ENCODE measurements at places on chromosomes 16 and 17.

DNA sequence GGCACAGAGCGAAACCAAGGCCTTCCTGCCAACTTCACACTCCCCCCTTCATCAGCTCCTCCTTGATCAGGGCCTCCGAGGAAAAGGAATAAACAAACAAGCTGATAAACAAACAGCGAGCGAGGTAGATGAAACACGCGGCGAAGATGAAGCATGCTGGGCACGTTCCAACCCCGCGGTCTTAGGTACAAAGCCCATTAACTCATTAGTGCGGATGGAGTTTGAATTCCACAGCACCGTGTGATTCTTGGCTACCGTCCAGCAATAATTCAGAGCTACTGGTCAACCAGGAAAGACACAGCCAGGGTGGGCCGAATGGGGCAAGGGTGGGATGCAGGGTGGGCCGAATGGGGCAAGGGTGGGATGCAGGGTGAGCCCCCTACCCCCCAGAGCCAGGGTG lies 67.3 kb downstream of the RBFOX3 start:
- no peak for DNase-seq

GRCh38 chr17:64786337-64786736 lies 124.2 kb upstream of the SMURF2 start:
- no peak for DNase-seq

DNA sequence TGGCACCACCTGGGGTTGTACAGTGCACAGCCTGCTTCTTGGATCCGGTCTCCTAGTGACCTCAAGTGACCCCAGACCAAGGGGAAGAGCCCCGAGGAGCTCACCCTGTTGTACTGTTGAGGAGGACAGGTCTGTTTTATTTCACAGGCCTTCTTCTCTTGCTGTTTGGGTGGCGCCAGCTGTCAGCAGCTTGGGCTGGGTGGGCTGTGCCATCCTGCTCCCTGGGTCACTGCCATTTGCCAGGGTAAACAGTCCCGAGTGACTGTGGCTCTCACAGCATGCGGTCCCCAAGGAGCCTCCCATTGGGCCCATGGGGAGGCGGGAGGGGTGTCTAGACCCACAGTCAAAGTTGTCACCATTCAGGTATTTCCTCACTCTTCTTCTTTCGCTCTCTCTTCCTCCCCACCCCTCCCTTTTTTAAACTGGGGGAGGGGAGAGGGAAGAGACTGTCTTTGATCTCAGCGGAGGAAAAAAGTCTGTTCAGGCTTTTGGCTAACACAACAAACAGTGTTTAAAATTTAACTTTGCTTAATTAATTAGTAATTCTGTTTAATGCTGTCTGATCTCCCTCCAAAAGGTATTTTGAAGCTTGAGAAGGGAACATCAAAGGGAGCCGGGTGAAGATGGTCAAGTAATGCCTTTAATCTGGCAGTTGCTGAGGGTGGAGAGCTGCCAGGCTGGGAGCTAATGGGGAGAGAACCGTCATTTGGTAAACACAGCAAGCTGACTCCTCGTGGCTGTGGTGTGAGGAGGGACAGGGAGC lies 64.0 kb downstream of the SNX20 start:
- no peak for DNase-seq

DNA sequence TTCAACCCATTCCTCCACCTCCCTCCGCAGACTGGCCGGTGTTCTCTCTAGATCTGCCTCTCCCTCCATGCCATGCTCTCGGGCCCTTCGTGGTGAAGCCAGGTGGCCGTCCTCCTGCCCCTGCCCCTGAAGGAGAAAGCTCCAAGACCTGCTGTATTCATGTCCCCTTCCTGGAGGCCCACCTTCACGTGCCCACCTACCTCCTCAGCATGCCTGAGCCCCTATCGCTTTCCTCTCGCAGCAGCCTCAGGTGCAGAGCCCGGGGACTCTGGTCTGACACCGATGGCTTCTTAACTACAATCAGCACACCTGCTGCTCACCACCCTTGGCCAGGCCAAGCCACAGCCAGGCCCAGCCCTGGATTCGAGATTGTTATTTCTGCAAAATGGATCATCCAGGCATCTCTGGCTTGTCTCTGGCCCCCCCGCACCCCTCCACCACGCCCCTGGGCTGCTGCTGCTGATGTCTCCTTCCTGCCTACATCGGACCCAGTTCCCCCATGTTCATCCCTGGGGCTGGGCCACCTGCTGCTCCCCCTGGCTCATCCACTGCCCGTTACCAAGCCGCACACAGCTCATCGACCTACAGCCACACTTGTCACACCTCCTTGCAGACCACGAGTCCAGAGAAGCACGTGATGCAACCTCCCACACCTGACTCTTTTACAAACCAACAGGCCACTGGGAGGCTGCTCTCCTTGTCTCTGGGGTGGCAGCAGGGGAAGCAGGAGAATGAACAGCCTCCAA lies 32.5 kb upstream of the TNFRSF13B start:
- DNase-seq: no peak

- no peak for DNase-seq
Observed at GRCh38 chr16:2756288-2757015, 4.0 kb downstream of the SRRM2 start.

DNA sequence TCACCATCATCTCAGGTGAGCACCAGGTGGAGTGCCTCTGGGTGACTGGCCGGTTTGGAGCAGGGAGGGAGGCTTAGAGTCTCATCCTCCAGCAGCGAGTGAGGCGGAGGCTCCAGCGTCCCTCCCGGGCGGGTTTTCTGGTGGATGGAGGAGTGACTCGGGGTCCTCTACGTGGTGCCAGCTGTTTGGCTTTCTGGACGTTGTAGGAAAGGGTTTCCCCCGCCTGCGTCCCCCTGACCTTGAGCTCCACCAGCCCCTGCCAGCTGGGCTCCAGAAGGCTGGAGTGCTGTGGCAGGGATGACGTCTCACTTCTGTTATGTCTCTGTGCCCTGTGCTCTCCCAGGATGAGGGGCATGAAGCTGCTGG lies 522 bp downstream of the DNASE1 start:
- no peak for DNase-seq

- DNase-seq: no peak
Observed at GRCh38 chr16:16162591-16162990, 60.7 kb downstream of the ABCC6 start.

GRCh38 chr17:35726127-35726952 lies 5.1 kb upstream of the RASL10B start:
- no peak for DNase-seq

DNA sequence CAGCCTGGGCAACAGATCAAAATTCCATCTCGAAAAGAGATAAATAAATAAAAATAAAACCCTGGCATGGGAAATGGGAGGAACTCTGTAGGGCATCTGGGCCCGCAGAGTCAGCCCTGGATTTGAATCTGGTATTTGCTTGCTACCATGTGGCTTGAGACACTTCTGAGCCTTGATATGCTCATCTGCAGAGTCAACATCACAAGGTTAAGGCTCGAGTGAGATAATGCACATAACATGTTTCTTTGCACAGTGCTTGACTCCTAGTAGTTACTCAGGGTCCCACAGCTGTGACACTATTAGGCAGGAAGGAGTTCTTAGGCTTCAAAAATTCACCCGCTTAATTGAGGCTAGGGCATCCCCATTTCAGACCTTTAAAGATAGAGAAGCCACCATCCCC lies 21.3 kb downstream of the CDK5RAP3 start:
- DNase-seq: no peak

- no peak for DNase-seq
Observed at GRCh38 chr17:58586009-58586644, 71.7 kb upstream of the MTMR4 start.

- DNase-seq: no peak
Observed at GRCh38 chr17:66343531-66344078, 41.2 kb downstream of the PRKCA start.

Measured in stimulated activated CD8-positive, alpha-beta memory T cell treated with anti-CD3 and anti-CD28 coated beads, Interleukin-4, amount 100 ng/mL, for 24 hours (primary cell).